Activated B cell treated with CpG ODN at 0.5 μM for 24 hours (primary cell): ENCODE measurements at places on chromosomes 12 and 14.

DNA sequence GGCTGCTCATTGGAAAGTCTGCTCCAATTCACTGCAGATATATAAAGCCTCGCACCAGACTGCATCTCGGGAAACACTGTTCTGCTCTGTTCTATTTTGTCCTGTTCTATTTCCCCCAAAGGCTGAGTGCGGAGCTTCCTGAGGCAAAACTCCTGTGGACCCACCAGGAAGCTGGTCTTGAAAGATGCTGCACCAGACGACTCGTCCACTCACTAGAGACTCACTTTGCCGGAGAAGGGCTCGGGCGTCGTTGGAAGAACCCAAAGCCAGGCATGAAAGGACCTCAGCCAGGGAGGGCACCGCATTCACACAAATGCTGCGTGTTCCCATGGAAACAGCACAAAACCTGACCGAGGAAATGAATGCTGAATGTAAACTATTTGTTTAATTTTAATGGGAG lies 331.2 kb upstream of the SFSWAP start:
- no peak for DNase-seq

DNA sequence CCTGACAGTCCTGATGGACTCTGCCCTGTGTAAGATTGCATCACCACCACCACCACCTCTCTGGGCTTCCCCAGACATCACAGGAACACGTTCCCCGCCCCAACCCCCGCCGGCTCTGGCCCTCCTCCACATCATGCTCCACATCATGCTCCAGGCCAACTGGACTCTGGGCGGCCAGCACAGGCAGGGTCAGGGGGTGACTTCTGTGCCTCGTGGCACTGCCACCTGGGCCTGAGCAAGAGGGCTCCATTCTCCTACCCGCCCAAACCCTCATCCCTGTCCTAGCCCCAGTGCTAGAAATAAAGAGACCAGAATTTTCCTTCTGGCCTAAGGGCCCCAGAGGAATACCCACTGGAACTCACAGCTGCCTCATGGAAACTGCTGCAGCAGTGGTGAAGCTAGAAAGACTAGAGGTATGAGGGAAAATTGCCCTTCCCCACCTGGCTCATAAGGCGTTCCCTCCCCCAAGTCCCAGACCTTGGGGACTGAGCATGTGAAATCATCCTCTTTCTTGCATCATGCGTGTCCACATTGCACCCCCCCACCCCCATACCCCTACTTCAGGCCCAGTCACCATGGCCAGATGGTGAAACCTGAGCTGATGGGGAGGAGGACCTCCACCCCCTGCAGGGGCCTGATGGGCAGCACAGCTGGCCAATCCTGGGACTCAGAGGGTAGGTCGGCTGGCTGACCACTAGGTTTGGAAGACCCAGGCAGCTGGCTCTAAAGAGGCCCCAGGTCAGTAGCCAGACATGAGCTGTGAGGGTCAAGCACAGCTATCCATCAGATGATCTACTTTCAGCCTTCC lies at the start of gene INHBE:
TSS of gene INHBE (plus strand) at position 742 of the 808 bp plus-strand sequence. CDS start 230 bp downstream, outside the sequence.
- no peak for DNase-seq

- DNase-seq: no peak
Measured at GRCh38 chr12:75706786-75707605, 195.6 kb upstream of the KRR1 start.

- DNase-seq: peak; percentile 49
Measured at GRCh38 chr14:68814539-68815297, 21.9 kb upstream of the ZFP36L1 start.

DNA sequence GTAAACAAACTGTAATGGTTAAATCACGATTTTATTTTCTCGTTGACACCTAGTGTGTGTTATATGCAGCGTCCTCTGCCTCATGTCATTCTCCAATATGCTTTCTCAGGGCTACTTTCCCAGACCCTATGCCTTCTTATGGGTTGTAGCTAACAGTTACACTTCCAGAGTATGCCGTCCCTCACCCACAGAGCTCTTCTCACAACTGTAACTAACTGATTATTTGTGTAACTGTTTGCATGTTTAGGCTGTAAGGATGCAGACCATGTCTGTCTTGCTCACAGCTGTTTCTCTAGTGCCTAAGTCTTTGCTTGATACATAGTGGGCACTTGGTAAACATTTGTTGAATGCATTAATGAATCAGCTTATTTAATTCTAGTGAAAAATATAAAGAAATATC lies 417.5 kb downstream of the ZFP36L1 start:
- no peak for DNase-seq

DNA sequence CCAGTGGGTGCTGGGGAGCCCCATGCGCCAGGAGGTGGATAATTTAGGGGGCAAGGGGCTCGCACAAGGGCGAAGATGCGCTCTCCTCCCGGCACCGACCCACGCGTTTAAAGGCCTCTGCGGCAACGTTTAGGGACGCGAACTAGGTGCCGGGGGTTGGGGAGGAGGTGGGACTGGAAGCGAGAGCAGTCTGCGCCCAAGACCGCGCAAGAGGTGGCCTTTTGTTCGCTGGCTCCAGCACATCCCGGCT lies 1.3 kb downstream of the SLC38A1 start:
- DNase-seq: no peak

- DNase-seq: no peak
Measured at GRCh38 chr14:21049271-21049673, 7.1 kb downstream of the RNASE7 start.

DNA sequence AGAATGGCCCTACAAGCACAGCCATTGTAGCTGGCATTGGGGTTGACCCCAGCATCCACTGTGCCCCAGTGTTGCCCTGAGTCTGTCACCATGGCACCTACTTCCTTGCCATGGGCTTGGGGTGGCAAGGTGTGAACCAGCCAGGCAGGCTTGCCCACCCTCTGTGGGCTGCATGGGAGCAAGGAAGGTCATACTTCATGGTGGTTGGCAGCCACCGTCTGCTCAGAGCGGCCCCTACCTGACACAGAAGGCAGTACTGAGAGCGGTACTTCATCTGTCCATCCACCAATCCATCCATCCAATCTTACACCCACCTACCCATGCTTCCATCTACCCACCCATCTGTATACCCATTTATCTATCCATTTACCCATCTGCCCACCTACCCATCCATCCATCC lies 160.1 kb downstream of the KIF26A start:
- no peak for DNase-seq

DNA sequence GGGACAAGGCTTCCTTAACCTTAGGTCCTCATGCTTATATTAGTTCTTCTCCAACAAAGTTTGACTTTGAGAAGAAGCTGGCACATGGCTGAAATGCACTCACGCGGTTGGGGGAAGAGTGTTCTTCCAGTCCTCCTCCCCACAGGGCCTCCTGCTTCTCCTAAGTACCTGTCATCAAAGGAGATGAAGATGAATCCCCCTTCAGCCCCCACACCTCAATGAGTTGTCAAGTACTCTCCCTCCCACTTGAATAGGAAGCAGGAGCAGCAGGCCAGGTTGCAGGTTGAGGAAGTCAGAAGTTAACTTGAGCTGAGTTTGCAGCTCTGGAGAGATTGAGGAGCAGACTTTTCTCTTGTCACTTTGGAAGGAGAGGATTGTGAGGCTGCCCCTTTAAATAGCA lies 2.9 kb upstream of the PDE1B start:
- DNase-seq: no peak
